ENCODE measurements at places on chromosomes 4 and X.

GRCh38 chrX:100584611-100585010 is at the start of gene TNMD:
TNMD (plus strand) TSS chrX:100584936; CDS start chrX:100585019, 83 bp downstream.
- DNase-seq: no peak

DNA sequence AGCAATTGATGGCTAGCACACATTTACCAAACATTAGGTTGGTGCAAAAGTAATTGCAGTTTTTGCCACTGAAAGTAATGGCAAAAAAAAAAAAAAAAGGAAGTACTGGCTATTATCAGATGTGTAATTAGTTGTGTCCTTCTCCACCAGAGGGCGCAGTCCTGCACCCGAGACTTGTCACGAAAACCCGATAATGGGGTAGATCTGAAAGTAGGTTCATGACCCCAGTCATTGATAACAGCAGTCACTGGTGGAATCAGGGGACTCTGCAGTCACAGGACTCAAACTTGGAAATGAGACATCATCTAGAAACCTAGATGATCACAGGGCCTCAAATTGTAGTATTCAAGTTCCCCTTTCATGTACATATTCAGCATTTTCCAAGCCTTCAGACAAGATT is 13.1 kb upstream of the ACOT9 start:
- DNase-seq: no peak

GRCh38 chrX:5646818-5647217 is 581.8 kb downstream of the NLGN4X start:
- DNase-seq: peak; percentile 1

DNA sequence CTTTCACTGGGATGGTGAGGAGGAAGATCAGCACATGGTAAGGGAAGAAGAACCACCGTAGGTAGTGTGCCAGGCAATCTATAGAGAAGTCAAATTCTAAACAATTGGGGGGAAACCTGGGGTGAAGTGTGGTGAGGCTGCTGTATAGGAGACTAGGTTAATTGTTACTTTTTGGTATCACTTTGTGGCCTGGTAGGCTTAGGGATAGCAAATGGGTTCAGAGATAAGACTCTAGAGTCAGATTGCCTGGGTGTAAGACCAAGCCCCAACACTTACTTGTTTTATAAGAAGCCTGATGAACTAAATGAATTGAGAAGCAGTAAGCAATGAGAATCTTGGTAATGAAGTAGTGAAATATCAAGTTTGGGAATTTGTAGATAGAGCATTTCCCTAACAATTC is 8.7 kb downstream of the SMAD1 start:
- DNase-seq: no peak
